ENCODE measurements at places on chromosomes 6 and 20.
A peak's percentile ranks its signal among the peaks of the same experiment; 100 is the strongest.

- no peak for DNase-seq
Measured at GRCh38 chr6:42093582-42094329, 43.4 kb downstream of the TAF8 start.

GRCh38 chr6:11785415-11785773 lies 6.8 kb upstream of the ADTRP start:
- no peak for DNase-seq

- DNase-seq, result no peak
Measured at GRCh38 chr20:3732327-3733118, at the start of gene HSPA12B. Gene HSPA12B, plus strand, starts transcription at chr20:3732685. Its CDS starts 5,990 bp downstream, at chr20:3738675.

DNA sequence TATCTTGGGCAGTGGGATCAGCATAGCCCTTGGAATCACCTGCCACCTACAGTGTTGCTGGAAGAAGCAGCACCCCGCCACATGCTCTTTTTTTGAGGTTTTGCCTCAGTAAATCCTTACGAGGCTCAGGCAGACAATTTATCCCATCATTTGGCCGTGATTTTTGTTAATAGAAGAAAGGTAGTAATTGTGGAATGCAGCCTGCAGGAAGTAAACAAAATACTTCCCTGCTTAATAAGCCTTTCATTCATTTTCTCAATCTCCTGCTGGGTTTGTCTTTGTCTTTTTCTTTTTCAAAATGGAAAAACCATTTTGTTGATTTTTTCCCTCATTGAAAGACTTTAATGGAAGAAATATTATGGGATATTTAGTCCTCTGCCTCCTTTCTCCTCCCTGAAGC lies 93.7 kb upstream of the CD83 start:
- DNase-seq, result no peak

DNA sequence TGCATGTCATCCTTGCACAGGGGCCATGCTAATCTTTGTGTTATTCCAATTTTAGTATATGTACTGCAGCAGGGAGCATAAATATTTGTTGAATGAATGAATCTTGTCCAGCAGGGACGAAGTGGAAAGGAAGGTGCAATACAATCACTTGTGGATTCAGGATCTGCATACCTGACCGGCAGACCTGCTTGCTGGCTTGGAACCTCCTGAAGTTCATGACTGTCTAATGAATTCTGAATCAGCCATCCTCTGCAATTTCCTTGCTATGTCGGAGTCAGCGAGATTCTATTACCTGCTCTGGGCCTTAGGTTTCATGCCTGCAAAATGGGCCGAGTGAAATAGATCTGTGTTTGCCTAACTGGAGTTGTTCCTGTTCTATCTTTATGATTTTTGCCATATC lies 17.4 kb upstream of the NCOA3 start:
- no peak for DNase-seq

DNA sequence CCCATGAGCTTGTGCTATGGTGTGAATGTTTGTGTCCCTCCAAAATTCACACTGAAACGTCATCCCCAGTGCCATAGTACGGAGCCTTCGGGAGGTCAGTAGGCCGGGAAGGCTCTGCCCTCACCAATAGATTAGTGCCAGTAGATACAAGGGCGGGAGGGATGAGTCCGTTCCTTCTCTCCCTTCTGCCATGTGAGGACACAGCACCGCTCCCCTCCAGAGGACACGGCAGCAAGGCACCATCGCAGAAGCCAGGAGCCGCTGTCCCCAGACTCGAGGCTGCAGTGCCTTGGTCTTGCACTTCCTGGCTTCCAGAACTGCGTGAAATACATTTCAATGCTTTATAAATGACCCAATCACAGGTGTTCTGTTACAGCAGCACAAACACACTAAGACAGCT lies 39.2 kb upstream of the BHLHE23 start:
- DNase-seq, result no peak

DNA sequence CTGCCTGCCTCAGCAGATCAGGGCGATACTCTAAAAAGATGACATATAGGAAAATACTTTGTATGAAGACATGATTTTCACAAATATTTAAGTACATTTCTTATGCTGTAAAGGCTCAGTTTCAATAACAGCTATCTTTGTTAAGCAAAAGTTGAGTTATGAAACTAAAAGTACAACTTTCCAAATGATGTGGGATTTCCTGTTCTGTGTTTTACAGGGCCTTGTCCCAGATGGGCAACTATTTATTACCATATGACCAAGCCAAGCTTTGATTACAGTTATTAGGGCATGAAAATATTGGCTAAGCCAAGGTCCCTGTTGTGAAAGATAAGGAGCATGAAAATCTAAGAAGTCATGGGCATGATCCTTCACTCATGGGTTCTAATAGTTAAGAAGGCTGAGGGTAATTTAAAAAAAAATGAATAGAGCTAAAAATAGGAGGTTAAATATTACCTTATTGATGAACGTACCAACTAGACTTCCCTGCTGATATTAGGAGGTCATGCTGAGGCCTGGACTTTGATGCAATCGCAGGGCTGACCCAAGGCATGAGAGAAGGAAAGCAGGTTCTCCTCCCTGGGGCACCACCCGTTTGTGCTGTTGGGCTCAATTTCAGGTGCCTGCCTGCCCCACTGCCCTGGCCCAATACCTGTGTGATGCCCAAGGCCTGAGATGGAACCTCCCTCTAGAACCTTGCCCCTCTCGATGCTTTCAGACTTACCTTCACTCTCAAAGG lies 294.4 kb upstream of the PRDM1 start:
- DNase-seq, result no peak

- no peak for DNase-seq
Measured at GRCh38 chr6:85470023-85470410, 20.1 kb downstream of the NT5E start.

DNA sequence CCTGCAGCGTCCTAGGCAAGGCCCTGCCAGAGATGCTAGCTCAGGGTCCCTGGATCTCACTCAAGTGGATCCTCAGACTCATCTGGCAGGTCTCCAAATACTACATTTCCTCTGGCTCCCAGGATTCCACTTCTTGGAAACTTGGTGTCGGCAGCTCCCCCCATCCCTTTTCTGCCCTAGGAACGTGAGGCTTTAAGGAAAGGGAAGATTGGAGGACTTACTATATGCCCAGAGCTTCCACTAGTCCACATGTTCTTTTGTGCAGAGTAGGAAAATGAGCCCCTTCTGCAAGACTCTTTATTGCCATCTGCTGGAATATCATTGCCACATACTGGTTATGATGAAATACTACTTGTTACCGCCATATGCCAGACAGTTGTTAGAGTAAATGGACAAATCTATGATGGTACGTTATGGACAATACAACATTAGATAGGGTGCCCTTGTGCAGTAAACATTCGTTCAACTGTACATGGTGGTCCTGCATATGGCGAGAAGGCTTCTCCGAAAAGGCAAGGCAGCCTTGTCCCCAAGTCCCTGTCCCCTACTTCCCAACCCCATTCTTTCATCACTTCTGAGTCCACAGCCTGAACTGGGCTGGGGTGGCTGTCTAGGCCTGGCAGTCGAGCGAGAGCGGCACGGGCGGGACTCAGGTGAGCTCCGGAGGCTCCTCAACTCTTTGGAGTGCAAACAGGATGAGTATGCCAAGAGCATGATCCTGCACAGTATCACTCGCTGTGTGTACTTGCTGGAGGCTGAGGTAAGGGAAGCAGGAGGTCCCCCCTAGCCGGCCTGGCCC lies 780 bp downstream of the ARMC12 start:
- DNase-seq, result peak; percentile 86

- no peak for DNase-seq
Measured at GRCh38 chr6:129476810-129477209, 233.2 kb downstream of the ARHGAP18 start.

GRCh38 chr20:53713328-53714056 lies 119.9 kb upstream of the ZNF217 start:
- DNase-seq, result no peak

- peak; percentile 19 for DNase-seq
Measured at GRCh38 chr6:69861986-69862385, 4.4 kb upstream of the COL19A1 start.

DNA sequence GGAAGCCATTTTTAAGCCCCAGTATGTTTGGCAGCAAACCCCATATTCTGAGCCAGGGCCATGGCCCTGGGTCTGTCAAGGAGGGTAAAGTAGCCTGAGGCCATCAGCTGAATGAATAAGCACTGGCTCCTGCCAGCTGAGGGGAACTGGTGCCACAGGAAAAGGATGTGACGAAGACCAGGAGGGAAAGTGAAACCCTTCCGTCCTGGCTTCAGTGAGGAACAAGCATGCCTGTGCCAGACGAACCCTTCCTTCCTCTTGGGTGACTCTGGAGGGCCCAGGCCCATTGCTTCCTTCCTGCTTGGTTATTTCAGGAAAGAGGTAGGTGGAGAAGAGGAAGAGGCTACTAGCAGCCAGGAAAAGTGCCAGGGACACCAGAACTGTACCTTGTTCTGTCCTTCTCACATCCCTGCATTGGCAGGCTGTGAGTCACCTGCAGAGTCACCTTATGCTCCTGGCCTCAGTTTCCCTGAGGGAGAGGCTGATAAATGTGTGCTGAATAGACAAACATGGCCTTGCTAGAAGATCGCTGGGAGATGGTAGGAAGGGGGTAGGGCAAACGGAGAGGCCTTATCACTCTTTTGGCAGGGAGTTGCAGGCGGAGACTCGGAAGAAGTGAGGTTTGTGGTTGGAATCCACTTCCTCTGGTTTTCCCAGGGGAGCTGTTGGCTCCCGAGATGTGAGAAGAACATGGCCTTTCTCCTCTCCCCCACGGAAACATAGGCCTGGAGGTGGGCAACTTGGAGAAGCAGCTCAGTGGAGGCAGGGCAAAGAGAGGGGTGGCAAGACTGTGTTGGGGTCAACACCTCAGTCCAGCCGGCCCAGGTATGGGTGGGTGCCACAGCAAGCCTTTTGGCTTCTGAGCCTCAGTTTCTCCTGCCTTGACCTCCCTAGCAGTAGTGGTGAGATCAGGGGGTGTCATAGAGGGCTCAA lies 37.4 kb downstream of the COX4I2 start:
- DNase-seq, result peak; percentile 92

- DNase-seq, result no peak
Measured at GRCh38 chr6:35044145-35044745, 96.9 kb downstream of the TCP11 start.

DNA sequence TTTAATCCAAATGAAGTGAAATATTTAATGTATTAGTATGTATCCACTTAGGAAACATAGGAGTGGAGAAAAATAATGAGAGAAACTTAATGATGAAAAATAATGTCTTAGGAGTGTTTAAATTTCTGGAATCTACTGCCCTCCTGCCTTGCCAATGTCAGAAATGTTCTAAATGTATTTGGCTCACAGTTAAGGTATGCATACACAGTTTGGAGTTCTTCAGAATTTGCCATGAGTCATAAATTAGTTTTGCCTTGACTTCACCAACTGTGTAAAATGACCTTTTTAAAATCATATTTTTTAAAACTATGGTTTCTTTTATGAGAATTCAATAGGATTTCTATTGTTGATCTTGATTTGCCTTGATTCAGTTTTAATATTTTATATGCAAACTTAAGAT lies 191.7 kb upstream of the HSF2 start:
- DNase-seq, result no peak

GRCh38 chr6:80021591-80021990 lies 17.1 kb downstream of the TTK start:
- no peak for DNase-seq

- DNase-seq, result peak; percentile 63
Measured at GRCh38 chr6:2432292-2432691, 186.9 kb upstream of the GMDS start.

GRCh38 chr6:106053484-106054205 lies 32.5 kb upstream of the PRDM1 start:
- no peak for DNase-seq

GRCh38 chr6:76612954-76613353 lies 540.5 kb upstream of the IMPG1 start:
- no peak for DNase-seq

DNA sequence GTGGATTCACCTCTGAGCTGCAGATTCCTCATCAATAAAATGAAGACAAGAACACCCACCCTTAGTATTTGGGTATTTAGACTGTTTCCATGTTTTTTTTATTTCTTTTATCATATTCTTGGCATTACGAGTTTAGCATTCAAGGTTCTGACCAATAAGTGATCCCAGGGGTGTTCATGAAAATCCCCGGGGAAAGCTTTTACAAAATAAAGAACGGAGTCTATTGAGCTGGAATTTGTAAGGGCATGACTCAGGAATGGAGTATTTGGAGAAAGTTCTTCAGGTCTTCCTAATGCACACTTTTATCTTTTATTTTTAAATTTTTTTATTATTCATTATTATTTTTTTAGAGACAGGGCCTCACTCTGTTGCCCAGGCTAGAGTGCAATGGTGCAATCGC lies 19.4 kb upstream of the TOX2 start:
- peak; percentile 64 for DNase-seq

DNA sequence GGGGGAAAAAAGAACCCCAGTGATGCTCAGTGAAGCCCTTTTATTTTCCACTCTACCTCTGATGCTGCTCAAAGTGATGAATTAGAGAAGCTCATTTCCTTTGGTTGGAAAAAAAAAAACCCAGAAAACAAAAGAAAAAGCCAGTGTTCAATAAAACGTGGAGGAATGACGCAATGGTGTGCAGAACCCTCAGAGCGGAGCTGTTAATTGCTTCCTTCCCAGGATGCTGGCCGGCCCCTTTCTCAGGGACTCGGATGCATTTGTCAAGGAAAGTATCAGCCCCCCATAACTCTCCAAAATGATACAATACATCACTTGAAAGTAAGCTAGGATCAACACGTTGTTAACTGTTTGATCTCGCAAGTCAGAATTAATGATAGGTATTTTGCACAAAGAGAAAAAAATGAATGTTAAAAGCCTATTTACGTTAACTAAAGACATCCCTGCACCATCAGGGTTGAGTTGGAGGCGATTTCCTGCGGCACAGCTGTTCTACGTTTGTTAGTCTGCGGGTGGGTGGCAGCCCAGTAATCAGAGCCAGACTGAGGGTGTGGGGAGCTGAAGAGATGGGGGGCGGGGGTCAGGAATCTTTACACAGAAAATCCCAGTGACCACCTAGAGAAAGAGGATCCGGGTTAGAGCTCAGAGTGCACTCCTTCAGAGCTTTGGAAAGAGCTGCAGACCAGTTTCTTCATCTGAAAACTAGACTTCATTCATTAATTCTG lies 132.4 kb downstream of the BMP7 start:
- no peak for DNase-seq

GRCh38 chr20:19560881-19561480 lies 197.1 kb upstream of the RIN2 start:
- DNase-seq, result no peak

GRCh38 chr6:168089186-168090063 lies 10.4 kb upstream of the FRMD1 start:
- no peak for DNase-seq

GRCh38 chr6:167349631-167350274 lies 24.9 kb downstream of the TTLL2 start:
- DNase-seq, result no peak

DNA sequence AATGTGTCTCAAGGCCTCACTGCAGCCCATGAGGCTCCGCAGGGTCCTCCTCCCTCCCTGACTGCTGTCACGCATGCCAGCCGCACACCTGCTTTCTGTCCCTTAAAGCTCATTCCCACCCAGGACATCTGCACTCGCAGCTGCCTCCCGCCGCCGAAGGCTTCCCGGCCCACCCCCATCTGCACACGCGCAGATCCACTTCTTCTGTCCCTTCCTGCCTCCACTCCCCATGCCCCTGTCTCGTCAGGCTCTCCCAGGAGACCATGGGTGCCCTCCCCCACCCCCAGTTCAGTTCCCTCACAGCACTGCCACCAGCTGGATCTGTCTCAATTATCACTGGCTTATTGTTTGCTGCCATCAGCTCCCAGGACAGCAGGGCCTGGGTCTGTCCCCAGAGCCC lies 63.0 kb downstream of the RIPOR3 start:
- DNase-seq, result no peak

GRCh38 chr20:4870906-4871305 lies 130.4 kb downstream of the SLC23A2 start:
- peak; percentile 85 for DNase-seq

All from COLO829 (cell line).